ENCODE measurements at places on chromosomes 1 and 21.

GRCh38 chr1:201708085-201708512, 120.9 kb upstream of the IPO9 start:
- no peak for DNase-seq

DNA sequence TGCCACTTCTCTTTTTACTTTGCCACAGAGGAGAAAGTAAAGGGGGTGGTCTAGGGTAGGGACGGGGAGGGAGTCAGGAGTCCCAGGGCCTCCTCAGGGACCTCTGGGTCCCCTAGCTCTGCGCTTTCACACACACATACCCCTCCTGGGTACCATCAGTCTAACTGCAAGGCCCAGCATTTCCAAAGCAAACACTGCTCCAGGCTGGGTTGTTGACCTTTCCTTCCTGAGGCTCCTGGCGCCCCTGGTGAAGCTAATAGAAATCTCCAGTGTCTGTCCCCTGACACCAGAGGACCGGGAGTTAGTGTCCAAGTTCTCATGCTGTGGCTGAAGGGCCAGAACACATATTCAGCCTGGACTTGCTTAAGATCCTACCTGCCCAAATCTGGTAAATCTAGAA, 3.9 kb downstream of the TMEM63A start:
- no peak for DNase-seq

- no peak for DNase-seq
These were observed 461.9 kb upstream of the RGS18 start for GRCh38 chr1:191696354-191696753.

DNA sequence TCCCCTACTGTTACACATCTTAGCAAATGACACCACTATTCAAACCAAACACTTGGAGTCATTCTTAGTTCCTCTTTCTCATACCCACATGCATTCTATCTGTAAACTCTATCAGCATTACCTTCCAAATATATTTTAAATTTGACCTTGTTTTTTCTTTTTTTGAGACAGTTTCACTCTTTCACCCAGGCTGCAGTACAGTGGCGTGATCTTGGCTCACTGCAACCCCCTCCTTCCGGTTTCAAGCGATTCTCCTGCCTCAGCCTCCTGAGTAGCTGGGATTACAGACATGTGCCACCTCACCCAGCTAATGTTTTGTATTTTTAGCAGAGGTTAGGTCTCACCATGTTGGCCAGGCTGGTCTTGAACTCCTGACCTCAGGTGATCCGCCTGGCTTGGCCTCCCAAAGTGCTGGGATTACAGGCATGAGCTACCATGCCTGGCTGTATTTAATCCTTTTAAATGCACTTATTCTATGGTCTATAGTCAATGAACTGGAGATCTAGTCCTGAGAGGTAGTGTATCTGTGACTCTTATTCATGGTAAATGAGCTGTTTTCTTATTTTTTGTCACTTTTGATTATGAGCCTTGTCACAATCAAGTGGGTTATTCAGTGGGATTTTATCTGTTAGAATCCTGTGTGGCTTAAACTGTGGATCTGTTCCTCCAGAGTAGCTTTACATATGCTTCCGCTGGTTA, 73.1 kb downstream of the GATAD2B start:
- DNase-seq, result no peak

DNA sequence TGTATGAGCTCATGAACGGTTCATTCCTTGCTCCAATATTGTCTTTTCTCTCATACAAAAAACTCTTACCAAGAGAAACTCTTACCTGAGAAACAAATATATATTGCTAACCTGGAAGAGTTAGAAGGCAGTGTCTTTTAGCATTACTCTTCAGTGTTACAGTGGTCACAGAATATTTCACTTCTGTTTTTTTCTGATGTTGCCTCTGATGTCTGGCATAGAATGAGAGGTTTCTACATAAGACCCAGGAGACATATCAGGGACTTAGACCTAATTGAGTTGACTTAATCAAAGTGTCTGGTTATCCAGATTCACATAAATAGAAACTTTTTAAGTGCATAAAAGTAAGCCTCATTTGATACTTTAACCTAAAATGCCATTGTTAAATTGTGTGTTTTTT, 923.8 kb downstream of the TTLL7 start:
- no peak for DNase-seq

- no peak for DNase-seq
These were observed 4.8 kb downstream of the LMOD1 start for GRCh38 chr1:201941420-201942128.

GRCh38 chr1:96253246-96254035, 468.1 kb upstream of the PTBP2 start:
- DNase-seq, result no peak

GRCh38 chr1:222818171-222818570, 3.3 kb downstream of the DISP1 start:
- no peak for DNase-seq

GRCh38 chr21:42227909-42228708, 9.2 kb downstream of the ABCG1 start:
- no peak for DNase-seq

GRCh38 chr1:204094313-204094729, 21.4 kb downstream of the SOX13 start:
- no peak for DNase-seq

DNA sequence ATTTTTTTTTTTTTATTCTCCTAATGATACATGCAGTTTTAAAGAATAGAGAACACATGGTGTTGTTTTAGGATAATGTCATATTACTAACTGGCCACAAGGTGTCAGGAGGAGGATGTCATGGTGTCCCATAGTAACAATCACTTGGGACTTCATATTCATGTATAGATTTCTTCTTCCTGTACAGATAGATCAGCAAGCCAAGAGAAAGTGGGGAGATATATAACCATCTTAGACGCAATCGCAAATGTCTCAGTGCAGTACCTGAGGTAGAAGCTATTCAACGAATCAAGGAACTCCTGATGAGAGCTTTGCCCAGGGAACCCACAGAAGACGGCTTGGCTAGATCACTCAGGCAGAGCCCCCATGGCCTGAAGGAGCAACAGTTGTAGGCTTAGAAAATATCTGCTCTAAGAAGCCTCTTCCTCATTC, 12.3 kb downstream of the OR2T11 start:
- DNase-seq, result no peak

- no peak for DNase-seq
These were observed 76.6 kb upstream of the NRIP1 start for GRCh38 chr21:15141261-15141970.

DNA sequence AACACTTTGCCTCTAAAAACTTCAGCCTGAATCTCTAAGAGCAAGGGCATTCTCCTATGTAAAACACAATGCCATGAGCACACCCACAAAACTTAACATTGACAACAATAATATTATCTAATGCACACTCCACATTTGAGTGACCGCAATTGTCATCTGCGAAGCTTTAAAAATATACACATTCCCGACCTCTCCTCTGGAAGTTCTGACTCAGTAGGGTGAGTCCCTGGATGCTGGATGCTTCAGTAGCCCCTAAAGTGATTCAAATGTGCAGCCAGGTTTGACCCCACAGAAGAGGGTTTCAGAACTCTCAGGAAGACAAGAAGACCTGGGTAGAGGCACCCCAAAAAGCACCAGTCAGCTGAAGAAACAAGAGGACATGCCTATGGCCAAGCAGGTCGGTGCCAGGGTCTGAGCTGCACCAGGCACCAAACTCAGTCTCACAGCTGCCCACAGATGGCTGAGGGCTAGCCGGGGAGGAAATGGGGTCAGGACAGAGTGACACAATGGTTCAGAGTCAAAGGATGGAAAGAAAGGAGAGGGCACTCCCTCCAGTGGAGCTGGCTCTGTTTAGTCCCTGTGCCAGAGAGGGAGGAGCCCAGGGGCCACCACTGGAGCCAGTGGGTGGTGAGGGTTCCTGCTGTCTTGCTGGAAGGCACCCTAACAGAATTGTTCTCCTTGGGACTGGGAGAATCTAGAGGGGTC, 17.4 kb downstream of the PIK3C2B start:
- DNase-seq, result no peak

DNA sequence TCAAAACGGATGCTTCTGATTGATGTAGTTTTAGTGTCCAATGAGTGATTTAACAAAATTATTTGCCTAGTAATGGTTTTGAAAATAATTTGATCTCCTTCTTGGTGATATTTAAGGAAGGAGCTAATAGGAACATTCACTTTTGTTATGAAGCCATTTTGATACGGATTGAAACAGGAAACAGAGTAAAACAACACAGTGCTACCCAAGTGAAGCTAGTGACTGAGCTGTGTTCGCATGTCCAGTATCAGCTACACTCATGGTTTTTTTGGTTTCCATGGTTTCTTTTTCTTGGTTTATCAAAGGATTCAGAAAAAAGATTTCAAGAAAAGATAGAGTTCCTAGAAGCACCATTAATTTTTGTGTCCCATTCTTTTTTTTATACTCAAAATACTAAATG, 40.1 kb upstream of the PLEKHO1 start:
- DNase-seq, result no peak

- no peak for DNase-seq
These were observed 357.0 kb downstream of the GPATCH2 start for GRCh38 chr1:217273866-217274265.

- no peak for DNase-seq
These were observed 13.8 kb upstream of the POGZ start for GRCh38 chr1:151472856-151473731.

GRCh38 chr1:230706020-230706699, 7.8 kb downstream of the AGT start:
- DNase-seq, result no peak

- peak; percentile 56 for DNase-seq
These were observed 101.4 kb upstream of the RGS1 start for GRCh38 chr1:192474080-192474683.

GRCh38 chr21:41783476-41784180, 16.8 kb upstream of the RIPK4 start:
- no peak for DNase-seq

GRCh38 chr1:188429386-188429785, 1600.6 kb downstream of the PLA2G4A start:
- no peak for DNase-seq

DNA sequence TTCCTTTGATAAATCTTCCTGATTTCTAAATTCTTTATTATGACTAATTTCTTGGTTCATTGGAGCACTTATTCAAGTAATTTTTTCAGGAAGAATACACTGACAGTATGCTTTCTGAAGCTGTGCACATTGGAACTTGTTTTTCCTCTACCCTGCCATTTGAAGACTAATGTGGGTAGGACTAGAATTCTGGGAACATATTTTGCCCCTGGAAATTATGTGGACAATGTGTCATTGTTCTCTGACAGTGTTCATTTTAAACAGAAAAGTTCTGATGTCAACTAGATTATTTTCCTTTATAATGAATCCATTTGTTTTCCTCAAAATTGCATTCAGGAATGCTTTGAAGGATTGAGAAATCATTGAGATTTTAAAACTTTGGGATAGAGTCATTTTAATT, 34.8 kb upstream of the ST6GALNAC5 start:
- no peak for DNase-seq

Measured in NCI-H1048 (cell line).